CD4-positive, alpha-beta T cell treated with Interleukin-1 beta for 1 hour (primary cell): ENCODE measurements at places on chromosomes 1 and 21.

- DNase-seq: no peak
Observed at GRCh38 chr1:24619376-24619775, 23.7 kb upstream of the SRRM1 start.

DNA sequence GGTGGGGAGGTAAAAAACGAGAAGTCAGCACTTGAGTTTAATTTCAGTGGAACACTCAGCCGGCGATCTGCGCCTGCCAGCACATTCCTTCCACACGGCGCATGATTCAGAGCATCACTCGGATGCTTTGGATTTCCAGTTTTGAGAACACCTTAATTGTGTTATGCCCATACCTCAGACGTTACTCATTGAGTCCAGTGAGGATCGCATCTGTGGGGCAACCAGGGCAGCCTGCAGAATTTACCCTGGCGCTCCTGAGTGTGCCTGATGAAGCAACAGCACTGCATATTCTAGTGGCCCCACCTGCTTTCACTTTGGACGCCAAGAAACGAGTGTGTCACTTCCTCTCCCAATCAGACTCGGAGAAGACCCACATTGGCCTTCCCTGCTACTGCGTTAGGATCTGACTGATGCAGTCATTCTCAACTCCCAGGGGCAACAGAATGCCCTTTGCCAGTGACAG lies 19.9 kb downstream of the FAM89A start:
- DNase-seq: no peak

GRCh38 chr21:46083791-46084561 lies 13.9 kb upstream of the COL6A2 start:
- DNase-seq: no peak

- DNase-seq: no peak
Observed at GRCh38 chr1:10824821-10825540, 28.5 kb upstream of the CASZ1 start.

DNA sequence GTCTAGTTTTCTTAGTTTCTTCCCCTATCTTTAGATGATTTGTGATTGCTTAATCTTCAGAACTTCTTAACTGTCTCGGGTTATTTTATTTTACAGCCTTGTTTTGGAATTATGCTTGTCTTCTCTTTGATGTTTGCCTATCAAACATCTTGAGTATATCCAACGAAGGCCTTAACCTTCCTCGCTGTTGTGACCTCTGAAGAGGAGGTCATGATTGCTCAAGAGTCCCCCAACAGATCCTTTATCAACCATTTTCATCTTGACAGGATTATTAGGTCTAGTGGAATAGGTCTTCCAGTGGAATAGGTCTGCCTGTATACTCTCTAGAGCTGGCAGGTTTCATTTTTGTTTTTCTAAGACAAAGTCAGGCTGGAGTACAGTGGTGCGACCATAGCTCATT lies 45.7 kb downstream of the UBE4B start:
- no peak for DNase-seq

DNA sequence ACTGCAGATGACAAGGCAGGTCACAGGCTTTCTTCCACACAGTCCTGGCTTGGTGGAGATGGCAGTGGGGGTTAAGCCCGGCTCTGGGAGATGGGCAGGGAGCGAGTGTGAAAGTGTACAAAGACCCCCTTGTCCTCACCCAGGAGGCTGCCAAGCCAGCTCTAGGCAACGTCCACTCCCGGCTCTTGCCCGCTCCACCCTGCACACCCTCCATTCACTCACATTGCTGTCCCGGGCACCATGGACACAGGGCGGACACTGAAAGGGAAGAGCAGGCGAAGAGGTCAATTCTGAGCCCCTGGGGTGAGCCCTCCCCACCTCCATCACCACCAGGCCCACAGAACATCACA lies 8.9 kb downstream of the COL16A1 start:
- no peak for DNase-seq

DNA sequence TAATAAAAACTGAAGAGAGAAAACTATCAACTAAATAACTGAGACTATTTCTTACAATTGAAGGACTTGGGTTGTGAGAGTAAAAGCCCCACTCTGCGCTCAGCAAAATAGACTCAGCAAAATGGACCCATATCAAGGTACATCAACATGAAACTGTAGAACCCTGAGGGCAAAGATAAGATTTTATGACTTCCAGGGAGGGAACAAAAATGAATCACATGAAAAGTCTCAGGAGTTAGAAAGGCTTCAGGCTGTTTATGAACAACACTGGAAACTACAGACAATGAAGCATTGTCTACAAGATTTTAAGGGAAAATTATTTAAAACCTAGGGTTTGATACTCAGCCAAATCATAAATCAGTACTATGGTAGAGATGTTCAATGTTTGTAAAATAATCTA lies 434.3 kb downstream of the PTPRC start:
- no peak for DNase-seq

DNA sequence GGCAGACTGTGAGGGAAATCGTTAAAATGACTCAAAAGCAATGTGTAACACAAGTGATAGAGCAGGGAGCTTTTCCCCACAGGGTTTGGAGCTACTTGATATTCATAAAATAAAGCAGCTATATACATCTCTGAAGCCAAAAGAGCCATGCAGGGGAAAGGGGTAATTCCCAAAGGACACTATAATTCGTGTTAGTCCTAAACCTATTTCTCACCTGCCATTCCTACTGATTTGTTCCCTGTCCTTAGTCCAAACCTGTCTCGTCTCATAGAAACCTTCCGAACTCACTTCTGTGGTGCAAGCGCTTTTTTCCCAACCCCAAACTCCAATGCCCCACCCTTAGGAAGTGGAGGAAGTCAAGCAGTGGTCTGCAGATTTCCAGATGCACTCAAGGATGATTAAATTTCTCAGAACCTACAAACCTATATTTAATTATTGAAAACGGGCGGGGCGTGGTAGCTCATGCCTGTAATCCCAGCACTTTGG lies 946 bp upstream of the HNRNPR start:
- DNase-seq: no peak

DNA sequence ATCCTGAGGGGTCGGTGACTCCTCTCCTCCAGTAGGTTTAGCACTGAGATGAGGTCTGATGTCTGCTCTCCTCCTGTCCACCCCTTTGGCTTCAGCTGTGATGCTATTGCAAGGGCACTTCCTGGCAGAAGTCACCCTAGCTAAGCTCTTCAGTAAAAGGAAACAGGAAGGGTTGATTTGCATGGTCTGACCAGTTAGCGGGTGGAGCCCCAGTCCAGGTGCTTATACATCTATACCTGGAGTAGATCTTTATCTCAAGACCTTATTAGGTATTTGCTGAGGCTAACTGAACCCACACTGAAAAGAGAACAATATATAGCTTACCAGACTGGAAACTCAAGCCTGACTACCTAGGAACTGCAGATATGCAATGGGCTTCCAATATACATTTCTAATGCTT lies 28.9 kb upstream of the NFASC start:
- no peak for DNase-seq
